ENCODE measurements at places on chromosomes 5 and 9. TPM values are rescaled to one million over a fixed set of nuclear protein-coding genes. Genes with fewer than 3 reads are reported as not detected.

TAF11L10 gene
- total RNA-seq, result not detected

NR5A1 gene
- not detected for total RNA-seq

ARL14EPL gene
- total RNA-seq, result not detected

SLC46A2 gene
- total RNA-seq, result not detected

SOHLH1 gene
- not detected for total RNA-seq

TAF7 gene
- 87.1 TPM for total RNA-seq

KLF4 gene
- 22.9 TPM for total RNA-seq

UBTD2 gene
- 24.9 TPM for total RNA-seq

CCNO gene
- total RNA-seq, result not detected

SPINK14 gene
- total RNA-seq, result not detected

SV2C gene
- total RNA-seq, result not detected

PDE6A gene
- under 0.01 TPM for total RNA-seq

SLC6A18 gene
- not detected for total RNA-seq

TXNDC8 gene
- not detected for total RNA-seq

ASPN gene
- 10.4 TPM for total RNA-seq

SLC36A3 gene
- not detected for total RNA-seq

PHF24 gene
- total RNA-seq, result 0.17 TPM

SPINK13 gene
- total RNA-seq, result not detected

WASHC1 gene
- total RNA-seq, result 14.9 TPM

PCDHA8 gene
- total RNA-seq, result 0.33 TPM

ANKRD31 gene
- total RNA-seq, result 0.26 TPM

FOXD4L6 gene
- total RNA-seq, result not detected

ADGRD2 gene
- total RNA-seq, result not detected

ZNF618 gene
- 5.4 TPM for total RNA-seq

INSL4 gene
- total RNA-seq, result not detected

IL5 gene
- total RNA-seq, result not detected

AK8 gene
- total RNA-seq, result 0.26 TPM

All from fibroblast of lung (primary cell).